Ovary (tissue), 10 donors: ENCODE measurements at places on chromosomes 4 and X. TPM values are rescaled to one million over a fixed set of nuclear protein-coding genes. Genes with fewer than 3 reads are reported as not detected.

- DNase-seq: no peak
Observed at GRCh38 chr4:1565598-1566295, 118.4 kb downstream of the FAM53A start.

GRCh38 chr4:86990510-86990909 lies 55.7 kb downstream of the AFF1 start:
- DNase-seq: no peak

Gene NALF2
- total RNA-seq: 0.28 TPM

Gene KCND1
- 2.5 TPM for total RNA-seq

- DNase-seq: no peak
Observed at GRCh38 chr4:123995936-123996335, 599.3 kb downstream of the SPRY1 start.

GRCh38 chrX:53831662-53832635 lies 145.4 kb upstream of the HUWE1 start:
- DNase-seq: no peak

Gene CHRDL1
- total RNA-seq: 1.4 TPM

Gene ARHGAP36
- not detected for total RNA-seq

- no peak for DNase-seq
Observed at GRCh38 chr4:124433500-124433899, 279.0 kb downstream of the ANKRD50 start.

DNA sequence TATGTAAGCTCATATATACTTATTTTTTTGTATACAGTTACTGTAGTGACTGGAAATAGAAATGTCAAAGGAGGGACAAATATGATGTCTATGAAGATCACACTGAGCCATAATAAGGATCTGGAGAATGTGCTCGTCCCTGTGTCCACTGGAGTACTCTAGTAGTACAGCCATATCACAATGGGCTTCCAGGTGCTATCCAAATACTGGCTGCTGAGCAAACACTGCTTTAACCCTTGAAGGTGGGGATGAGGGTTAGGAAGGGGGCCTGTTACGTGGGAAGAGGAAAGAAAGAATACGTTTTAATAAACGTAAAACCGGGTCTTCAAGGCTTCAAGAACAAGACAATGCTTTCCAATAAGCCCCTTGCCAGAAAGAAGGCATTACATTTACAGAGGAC lies 29.8 kb upstream of the TMEM150C start:
- no peak for DNase-seq

Gene EVC2
- total RNA-seq: 16.3 TPM

GRCh38 chrX:128897621-128898020 lies 625.7 kb downstream of the SMARCA1 start:
- DNase-seq: no peak

Gene HOPX
- total RNA-seq: 7.6 TPM

- no peak for DNase-seq
Observed at GRCh38 chr4:98343626-98344025, 82.4 kb downstream of the RAP1GDS1 start.

Gene FAM47E
- total RNA-seq: 3.0 TPM
